Left ventricle myocardium superior (tissue), 1 donor: ENCODE measurements at places on chromosomes 16 and 17. TPM values are rescaled to one million over a fixed set of nuclear protein-coding genes. Genes with fewer than 3 reads are reported as not detected.

GRCh38 chr16:31229501-31229900, 12.6 kb upstream of the PYDC1 start:
- no peak for DNase-seq

Gene LPO
- total RNA-seq: not detected

Gene DNAI2
- total RNA-seq: not detected

Gene ATP5PD
- total RNA-seq: 937 TPM

DNA sequence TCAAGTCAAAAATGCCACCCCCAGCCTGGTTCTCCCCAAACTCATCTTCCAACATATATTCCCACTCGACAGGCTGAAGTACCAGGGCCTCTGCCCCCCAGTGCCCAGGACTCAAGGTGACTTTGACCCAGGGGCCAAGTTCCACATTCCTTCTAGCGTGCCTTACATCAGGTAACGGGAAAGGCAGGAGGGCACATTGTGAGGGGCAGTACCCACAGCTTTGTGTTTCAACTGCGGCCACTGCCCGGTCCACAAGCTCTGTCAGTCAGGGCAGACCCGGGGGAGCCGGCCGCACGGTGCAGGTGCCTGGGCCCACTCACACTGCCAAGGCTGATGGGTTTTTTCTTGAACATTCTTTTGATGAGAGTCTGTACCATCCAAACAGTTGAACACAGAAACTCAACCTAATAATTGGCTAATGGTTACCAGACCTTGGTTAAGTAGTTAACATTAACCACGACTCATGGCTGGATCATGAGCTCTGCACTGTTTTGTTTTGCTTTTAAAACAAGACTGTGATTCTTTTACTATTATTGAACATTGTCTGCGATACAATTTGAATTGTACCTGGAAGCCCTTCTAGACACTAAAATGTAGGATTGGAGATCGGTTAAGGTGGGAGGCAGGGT, 17.6 kb downstream of the ACE start:
- DNase-seq: no peak

GRCh38 chr16:12262454-12263180, 286.1 kb downstream of the SNX29 start:
- peak; percentile 49 for DNase-seq

DNA sequence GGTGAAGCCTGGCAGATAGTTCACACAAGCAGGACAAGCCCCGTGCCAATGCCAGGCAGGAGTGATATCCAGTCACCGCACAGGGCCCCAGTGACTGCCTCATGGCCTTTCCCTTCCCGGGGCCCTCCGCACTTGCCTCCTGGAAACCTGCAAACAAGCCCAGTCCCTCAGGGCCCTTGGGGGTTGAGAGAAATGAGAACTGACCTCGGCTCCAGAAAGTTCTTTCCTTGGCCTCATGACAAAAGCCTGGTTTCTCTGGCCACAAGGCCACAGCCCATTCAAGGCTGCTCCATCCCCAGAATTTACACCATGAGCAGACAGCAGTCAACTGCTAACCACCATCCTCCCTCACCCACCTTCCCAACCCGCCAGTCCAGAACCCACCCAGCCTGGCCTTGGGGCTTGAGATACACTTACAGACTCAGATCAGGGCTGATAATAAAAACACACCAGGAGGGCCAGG, 77.6 kb downstream of the CCDC182 start:
- no peak for DNase-seq

Gene CDRT4
- total RNA-seq: 1.4 TPM
